ENCODE measurements at places on chromosomes 2 and 18. TPM values are rescaled to one million over a fixed set of nuclear protein-coding genes. Genes with fewer than 3 reads are reported as not detected.

- DNase-seq = no peak
Observed at GRCh38 chr2:152012697-152013096, 86.1 kb downstream of the CACNB4 start.

CFLAR gene
- 132 TPM for total RNA-seq

GRCh38 chr2:145284551-145284950 is 764.6 kb upstream of the ZEB2 start:
- DNase-seq = no peak

SPP2 gene
- not detected for total RNA-seq

DNA sequence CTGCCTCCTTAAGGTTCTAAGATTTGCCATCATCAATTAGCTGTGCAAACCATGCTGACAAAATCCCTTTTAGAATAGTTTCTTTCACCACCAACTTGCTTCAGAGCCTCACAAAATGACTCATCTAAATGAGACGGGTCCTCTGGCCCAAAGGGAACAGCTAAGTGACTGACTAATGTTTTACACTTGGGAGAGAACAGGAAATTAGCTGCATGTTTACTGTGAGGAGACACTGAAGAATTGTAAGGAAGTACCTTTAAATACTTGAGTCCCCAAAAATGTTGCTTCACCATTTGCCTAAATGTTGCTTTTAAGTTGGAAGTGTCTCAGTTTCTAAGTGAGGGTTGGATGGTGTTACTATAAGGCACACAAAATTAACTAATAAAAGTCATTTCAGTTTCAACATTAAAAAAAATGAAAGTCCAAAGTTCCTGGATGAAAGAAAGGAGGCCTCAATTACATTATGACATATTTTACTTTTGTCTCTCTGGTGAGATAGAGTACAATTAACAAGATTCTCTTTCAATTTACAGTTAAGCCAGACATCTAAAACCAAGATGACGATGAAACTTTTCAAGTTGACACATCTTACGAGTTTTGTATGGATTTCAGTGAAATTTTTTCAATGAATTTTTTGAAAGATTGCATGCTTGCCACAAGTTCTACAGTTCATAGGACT is 229.1 kb upstream of the FN1 start:
- no peak for DNase-seq

SULT1C4 gene
- total RNA-seq = 0.31 TPM

CRYGC gene
- total RNA-seq = not detected

AGPS gene
- 34.0 TPM for total RNA-seq

DNA sequence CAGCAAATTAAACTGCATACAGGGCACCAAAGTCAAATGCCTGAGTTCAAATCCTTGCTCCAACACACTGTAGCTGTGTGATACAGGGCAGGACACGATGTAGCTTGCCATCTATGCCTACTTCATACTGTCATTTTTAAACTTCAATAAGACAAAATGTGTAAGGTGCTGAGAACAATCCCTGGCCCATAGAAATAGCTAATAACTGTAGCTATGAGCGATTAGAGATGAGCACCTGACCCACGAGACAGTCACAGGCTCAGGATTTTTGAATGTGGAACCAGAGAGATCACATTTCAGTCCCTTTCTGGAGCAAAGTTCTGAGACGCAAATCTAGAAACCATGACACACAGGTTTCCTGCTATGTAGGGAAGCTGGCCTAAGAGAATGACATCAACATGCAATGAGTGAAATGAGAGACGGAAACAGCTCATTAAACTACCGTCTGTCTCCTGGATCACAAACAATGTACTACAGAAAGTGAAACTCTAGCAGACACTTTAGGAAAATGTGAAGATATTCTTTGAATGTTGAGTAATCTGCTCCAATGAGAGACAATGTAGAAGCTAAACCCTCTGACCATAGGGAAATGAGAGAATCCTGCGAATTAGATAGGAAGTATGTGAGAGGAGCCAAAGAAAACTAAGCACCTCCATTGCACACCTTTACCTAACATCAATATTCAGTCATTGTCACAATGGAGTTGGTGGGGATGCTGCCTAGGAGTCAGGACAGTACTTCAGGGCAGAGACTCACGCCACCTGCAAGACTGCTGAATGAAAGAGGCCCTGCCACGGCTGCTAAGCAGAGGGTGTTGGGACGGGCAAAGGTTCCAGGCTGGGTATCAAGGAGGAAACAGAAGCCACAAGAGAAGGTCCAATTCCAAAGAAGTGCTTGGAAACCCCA is 25.5 kb downstream of the B4GALT6 start:
- DNase-seq = no peak
